ENCODE measurements at places on chromosomes 2 and 18.

DNA sequence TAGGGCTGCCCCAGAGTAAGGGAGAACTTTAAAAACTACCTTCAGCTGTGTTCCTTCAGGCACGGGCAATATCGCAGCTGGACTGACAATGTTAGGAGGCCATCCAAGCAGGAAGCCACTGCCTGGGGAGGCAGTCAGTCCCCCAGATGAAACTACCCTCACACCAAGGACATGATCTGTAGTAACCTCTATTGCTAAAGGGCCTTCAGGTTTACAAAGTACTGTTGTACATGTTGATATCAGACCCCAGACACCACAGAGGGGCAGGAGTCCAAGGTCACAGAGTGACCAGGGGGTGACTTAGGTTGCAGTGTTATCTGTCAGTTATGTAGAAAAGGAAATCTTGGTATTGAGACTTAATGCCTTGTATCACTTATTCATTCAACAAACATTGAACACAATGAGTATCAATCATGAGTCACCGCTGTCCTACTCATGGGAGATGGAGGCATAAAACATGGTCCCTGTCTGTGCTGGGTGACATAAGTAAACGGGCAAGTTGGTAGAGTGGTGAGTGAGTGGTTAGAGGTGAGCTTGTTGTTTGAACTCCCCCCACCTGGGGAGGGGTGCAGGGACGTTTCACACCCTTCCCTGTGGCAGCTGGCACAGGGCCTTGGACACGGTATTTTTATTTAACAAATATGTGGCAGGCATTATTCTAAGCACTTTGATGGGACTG is 7.1 kb downstream of the CABLES1 start:
- DNase-seq, result no peak

GRCh38 chr2:8422450-8422800 is 259.4 kb upstream of the ID2 start:
- no peak for DNase-seq

- DNase-seq, result no peak
These were observed 1.7 kb downstream of the CFAP221 start for GRCh38 chr2:119545754-119546446.

DNA sequence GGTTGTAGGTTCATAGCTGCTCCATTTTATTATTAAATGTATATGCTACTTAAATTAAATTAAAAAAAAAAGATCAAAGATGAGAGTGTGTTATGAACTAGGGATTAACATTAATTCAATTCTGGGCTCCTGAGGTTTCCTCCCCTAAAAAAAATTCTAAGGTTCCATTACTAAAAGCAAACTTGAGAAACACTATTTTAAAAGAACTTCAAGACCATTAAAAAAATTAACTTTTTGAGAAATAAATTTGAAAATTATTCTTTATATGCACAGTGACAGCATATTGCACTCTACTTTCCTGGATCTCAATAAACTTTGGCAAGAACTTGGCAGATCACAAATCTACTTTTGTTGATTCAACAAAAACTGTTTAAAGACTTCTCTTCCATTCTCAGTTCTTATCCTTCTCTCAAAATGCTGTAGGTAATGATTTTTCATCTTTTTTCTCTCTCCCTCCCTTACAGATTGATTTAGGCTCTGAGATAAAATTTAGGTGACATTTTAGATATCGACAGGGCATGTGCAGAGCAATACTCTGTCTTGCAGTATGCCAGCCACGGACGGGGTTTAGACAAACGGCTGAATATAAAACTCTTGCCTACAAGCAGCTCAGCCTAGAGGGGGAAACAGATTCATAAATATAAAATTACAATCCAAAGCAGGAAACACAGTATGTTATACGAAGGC is 592 bp upstream of the MARS2 start:
- DNase-seq, result no peak

DNA sequence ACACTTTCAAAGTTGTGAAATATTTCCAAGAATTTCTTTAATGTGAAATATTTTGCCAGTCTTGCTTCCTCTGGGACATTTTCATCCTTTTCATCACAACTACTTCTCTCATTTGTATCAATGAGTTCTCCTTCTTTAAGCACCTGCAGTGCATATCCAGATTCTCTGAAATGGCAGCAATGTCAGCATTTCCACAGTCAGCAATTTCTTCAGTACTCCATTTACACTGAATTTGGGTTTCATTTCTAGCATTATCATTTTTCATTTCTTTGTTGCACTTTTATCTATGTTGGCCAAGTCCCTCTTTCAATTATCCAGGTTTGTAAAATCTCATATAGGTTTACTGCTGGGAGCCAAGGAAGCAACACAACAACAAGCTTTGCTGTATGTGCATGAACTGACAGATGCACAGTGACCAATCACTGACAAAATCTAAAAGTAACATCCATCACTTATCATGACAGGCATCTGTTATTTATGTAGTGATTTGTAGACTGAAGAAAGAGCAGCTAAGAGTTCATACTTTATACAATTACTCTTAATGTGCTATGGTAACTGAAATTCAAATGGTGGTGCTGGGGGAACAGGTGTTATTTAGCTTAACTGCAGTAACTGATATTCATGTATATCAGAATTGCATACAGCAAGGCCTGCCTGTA is 43.9 kb downstream of the SS18 start:
- no peak for DNase-seq

GRCh38 chr2:219661197-219661954 is 33.9 kb downstream of the SLC4A3 start:
- no peak for DNase-seq

- no peak for DNase-seq
These were observed 52.2 kb downstream of the INPP5D start for GRCh38 chr2:233112329-233112728.

DNA sequence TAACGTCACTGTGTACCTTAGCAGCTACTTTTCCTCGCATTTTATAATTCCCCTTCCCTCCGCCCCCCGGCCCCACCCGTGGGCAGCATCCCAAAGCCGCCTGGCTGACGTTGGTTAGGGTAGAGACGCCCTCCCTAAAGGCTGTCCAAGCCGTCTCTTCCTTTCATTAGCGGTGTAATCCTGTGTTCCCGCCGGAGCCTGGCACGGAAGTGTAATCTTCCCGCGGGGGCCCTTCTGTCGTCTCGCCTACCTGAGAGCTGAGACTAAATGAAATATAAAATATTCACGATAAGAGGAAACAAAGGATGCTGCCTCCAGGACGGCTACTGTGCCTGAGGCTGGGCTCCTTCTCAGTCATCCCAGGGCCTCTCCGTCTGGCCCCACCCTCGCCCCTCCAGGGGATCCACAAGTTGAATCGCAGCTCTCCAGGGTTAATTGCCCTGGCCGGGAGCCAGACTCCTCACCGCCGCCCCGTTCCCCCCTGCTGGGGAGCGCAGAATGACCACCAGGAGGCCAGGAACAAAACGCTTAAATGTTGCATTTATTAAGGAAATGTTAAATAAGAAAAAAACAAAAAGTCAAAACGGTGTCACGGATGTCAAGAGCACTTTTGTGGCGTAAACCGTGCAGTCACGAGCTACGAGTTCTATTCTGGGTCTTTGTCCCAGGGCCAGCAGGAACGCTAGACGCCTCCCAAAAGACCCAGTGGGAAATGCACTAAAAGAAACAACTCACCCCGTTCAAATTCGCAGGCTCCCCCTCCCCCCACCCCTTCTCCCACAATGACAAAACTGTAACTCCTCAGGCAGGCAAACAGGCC is 1.5 kb downstream of the RPRM start:
- DNase-seq, result peak; percentile 53

GRCh38 chr2:27728081-27728858 is 43.2 kb upstream of the MRPL33 start:
- DNase-seq, result no peak

- DNase-seq, result no peak
These were observed 858 bp downstream of the POLR1B start for GRCh38 chr2:112542984-112543661.

GRCh38 chr2:171553858-171554257 is 31.6 kb downstream of the CYBRD1 start:
- DNase-seq, result no peak

GRCh38 chr2:113973810-113974209 is 83.9 kb downstream of the ACTR3 start:
- no peak for DNase-seq

GRCh38 chr18:59619816-59620215 is 77.4 kb downstream of the CCBE1 start:
- no peak for DNase-seq
